EL (cell line): ENCODE measurements at places on chromosomes 11 and 22.

GRCh38 chr11:80096736-80097135, 655.9 kb upstream of the TENM4 start:
- DNase-seq = peak; percentile 94

DNA sequence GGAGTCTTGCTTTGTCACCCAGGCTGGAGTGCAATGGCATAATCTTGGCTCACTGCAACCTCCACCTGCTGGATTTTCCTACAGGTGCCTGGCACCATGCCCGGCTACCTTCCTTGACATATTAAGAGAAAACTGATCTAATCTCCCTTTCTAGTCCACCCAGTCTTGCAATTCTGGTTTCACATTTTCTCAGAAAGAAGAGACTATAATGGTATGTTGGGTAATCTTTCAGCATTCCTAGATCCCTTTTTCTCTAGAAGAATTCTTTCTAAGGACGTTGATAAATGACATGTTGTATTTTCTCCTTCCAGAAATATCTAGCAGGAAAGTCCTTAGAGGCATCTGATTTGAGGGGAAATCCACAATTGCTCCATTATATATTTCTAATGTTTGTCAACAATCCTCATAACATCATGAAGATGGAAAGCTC, 10.4 kb upstream of the HSPA8 start:
- DNase-seq = no peak

GRCh38 chr22:43417555-43417954, 5.7 kb downstream of the MPPED1 start:
- no peak for DNase-seq

DNA sequence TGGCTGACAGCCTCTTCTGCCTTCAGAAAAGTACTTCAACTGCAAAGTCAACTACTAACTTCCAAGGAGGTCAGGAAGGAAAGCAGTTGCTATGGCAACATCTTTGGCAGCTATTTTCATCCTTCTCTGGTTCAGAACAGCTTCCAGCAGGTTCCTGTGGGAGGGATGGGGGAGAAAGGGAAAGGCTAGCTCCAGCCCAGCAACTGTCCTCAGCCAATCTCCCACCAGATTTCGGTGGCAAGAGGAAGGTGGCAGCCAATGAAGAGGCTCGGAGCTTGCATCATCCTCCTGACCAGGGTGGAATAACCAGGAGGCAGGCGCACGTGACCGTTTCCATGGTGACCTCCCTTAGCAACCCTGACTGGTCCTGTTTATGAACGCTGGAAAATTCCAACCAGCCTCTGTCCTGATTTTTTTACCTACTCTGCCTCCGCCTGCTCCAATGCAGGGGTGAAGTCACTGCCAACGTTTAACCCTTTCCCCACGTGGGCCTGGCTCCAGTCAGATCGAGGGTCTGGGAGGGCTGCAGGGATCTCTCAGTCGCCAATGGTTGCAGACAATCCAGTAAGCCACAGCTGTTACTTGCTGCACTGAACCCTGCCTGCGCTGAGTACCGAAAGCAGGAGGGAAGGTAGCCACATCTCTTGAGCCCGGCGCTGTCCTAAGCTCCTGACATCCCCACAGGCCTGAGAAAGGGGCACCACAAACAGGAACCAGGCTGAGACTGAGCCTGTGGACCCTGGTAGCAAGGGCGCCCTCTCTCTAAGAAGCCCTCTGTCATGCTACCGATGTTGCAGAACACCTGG, 11.2 kb upstream of the MALAT1 start:
- peak; percentile 100 for DNase-seq

- no peak for DNase-seq
These were observed 113.5 kb upstream of the IGLL5 start for GRCh38 chr22:22773979-22774604.

GRCh38 chr11:126350836-126351235, 4.7 kb upstream of the ST3GAL4 start:
- no peak for DNase-seq

DNA sequence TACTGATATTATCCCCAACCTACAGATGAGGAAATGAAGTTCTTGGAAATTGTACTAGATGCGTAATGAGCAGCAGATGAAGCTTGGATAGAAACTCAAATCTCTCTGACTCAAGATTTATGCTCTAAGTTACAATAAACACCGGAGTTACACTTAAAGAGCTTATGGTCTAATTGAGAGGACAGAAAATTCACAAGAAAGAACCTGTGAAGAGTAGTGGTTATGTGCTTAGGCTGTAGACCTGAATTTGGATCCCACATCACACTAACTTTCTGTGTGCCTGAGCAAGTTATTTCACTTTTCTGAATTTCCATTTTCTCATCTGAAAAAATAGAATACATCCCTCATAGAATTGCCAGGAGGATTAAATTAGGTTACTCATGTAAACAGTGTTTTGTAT, 58.5 kb downstream of the FLI1 start:
- no peak for DNase-seq

GRCh38 chr22:21974058-21974649, 8.4 kb downstream of the TOP3B start:
- peak; percentile 22 for DNase-seq

GRCh38 chr11:23961503-23962338, 535.1 kb upstream of the LUZP2 start:
- DNase-seq = no peak

GRCh38 chr11:65654375-65655349, 8.1 kb downstream of the RELA start:
- no peak for DNase-seq

DNA sequence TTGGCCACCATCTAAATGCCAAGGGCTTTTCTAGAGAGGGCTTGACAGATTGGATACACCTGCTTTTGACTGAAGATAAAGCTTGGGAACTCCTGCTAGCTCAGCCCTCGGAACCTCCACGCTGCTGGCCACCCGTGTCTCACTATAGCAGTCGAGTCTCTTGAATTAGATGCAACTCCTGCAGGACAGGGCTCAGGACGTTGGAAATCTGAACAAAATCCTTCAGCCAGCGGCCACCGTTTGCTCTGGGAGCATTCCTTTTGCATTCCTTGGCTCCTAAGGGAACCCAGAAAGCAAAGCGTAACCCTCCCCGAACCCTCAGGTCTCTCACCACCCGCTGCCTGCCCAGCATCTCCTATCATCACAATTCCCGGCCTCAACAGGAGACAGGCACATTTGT, 77.8 kb downstream of the GRIK4 start:
- no peak for DNase-seq

GRCh38 chr11:66326261-66327111, 9.6 kb upstream of the CD248 start:
- peak; percentile 88 for DNase-seq

- no peak for DNase-seq
These were observed 122.2 kb downstream of the C11orf58 start for GRCh38 chr11:16860617-16861016.

- DNase-seq = peak; percentile 52
These were observed 615 bp downstream of the POLD4 start for GRCh38 chr11:67352546-67353316.

DNA sequence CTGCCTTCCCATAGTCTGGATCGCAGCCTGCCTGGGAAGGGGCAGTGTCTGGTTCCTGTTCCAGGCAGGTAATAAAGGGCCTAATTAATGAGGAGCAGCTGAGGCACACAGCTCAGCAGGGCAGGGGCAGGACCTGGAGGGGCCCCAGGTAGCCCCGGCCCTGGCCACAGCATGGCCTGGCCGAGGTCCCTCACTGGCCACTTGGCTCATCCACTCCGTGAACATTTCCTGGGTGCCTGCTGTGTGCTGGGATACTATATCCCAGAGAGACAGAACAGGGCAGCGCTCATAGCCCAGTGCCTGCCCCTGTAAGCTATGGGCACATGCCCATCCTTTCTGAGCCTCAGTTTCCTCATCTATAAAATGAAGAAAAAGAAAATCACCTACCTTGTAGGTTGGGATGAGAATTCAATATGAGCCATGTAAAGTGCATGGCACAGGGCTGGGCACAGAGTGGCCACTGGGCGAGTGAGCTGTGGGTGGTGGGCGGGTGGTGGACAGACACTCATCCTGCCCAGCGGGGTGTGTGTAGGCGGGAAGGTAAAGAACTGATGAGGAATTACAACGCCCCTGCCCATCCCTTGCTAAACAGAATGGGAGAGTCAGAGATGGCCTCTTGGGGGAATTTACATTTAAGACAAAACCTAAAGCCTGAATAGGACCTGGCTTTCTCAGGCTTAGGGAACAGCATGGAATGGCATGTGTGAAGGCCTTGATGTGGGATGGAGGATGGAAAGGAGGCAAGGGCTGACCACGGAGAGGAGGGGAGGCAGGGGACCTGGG, 9.2 kb downstream of the MYRF start:
- DNase-seq = no peak

- DNase-seq = no peak
These were observed 40.8 kb upstream of the FTH1 start for GRCh38 chr11:62008193-62008592.

- DNase-seq = peak; percentile 57
These were observed 28.1 kb upstream of the CREB3L1 start for GRCh38 chr11:46249103-46249937.

DNA sequence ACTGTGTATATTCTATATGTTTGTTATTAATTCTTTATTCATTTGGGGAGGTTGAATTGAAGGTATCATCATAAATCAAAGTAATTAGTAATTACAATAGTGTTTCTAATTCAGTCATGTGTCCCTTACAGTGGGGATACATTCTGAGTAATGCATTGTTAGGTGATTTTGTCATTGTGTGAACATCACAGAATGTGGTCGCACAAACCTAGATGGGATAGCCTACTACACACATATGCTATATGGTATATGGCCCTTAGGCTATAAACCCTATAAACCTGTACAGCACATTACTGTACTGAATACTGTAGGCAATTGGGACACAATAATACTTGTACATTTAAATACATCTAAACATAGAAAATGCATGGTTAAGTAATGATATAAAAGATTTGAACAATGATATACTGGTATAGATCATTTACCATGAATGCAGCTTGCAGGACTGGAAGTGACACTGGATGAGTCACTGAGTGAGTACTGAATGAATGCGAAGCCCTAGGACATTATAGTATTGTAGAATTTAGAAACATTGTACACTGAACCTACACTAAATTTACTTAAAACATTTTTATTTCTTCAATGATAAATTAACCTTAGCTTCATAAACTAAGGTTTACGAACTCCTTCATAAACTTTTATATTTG, 936.2 kb upstream of the CHORDC1 start:
- peak; percentile 41 for DNase-seq

DNA sequence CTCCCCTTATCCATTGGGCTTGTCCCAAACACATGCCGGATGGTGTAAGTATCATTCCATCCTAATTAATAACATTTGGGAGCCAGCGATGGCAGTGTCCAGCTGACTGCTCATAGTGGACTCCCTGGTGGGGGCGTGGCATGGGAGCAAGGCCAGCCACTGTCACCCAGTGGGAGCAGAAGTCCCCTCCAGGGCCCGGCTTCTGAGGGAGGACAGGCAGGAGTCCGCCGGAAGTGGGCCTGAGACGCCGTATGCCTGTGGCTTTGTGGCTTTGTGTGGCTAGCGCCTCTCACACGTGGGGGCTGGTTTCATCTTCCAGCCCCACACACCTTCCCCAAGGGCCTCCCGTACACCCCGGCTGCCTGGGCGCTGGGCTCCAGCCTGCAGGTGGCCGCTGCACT, 124.5 kb downstream of the KCNQ1 start:
- peak; percentile 13 for DNase-seq
